ENCODE measurements at places on chromosomes 16 and 17.

- no peak for DNase-seq
- H3K36me3 ChIP-seq: no peaks in the 10 kb centered on the region
- H3K4me3 ChIP-seq: no peak overlapping the region
Observed at GRCh38 chr17:47741109-47741792, 8.2 kb downstream of the TBX21 start.

DNA sequence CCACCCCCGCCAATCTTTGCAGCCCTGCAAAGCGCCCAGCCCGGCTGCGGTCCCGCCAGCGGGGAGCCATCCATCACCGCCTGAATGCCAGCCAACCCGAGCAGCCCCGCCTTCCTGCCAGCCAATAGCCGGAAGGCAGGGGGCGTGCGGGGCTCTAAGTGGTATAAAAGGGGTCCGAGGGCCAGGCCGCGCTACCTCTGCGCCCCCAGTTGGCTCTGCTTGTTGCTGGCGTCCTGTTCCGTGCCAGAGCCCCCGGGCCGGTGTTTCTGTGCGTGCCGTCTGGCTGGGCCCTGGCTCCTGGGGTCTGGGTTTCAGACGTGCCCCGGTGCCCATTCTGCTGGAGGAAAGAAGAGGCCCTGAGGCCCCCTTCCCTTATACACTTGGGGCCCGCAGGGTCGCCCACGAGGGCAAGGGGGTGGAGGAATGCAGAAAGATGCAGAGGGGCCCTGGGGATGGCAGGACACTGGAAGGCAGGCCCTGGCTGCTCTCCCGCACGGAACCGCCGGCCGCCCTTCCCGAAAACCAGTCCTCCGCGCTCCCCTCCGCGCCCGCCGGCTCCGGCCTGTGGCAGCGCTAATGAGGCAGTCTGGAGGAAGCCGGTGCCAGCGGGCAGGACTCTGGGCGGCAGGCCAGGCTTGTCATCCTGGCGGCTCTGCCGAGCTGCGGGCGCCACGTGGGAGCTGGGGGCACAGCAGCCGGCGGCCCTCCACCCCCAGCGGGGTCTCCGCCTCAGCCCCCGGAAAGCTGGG lies 14.0 kb downstream of the COPZ2 start:
- DNase-seq: peak; percentile 93
- no peak overlapping the region for H3K27ac ChIP-seq
- peak overlapping the region; percentile 52 for H3K4me3 ChIP-seq
- peaks cover 27% of the 10 kb centered on the region for H3K27me3 ChIP-seq
- H3K4me1 ChIP-seq: peaks cover 8% of the 10 kb centered on the region

- H3K27me3 ChIP-seq: no peaks in the 10 kb centered on the region
- H3K4me3 ChIP-seq: no peak overlapping the region
- H3K27ac ChIP-seq: no peak overlapping the region
- DNase-seq: no peak
- H3K4me1 ChIP-seq: no peaks in the 10 kb centered on the region
- no peaks in the 10 kb centered on the region for H3K36me3 ChIP-seq
Observed at GRCh38 chr17:2655546-2655945, 56.0 kb downstream of the CLUH start.

DNA sequence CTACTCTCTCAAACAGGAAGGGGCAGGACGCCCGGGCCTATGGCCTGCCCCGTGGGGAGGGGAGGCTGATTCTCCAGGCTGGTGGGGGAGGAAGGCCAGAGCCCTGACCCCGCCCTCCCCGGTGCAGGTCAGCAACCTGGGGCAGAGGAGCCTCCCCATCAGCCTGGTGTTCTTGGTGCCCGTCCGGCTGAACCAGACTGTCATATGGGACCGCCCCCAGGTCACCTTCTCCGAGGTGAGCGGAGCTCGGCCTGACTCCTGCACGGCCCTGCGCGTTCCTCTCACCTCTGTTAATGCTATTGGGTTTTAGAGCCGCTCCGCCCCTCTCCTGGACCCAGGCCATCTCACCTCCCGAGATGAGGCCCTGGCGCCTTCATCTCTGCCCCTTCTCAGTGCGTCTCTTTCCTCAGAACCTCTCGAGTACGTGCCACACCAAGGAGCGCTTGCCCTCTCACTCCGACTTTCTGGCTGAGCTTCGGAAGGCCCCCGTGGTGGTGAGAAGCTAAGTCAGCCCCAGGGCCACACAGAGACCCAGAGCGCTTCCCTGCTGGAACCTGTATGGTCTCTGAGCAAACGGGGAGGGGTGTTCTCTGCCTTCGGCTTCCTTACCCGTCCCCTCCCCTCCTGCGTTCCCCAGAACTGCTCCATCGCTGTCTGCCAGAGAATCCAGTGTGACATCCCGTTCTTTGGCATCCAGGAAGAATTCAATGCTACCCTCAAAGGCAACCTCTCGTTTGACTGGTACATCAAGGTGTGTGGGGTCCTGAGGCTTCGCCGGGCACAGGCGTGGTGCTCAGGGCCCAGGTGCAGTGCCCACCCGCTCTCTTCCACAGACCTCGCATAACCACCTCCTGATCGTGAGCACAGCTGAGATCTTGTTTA lies 25.1 kb upstream of the ITGAX start:
- H3K27ac ChIP-seq: no peak overlapping the region
- no peak for DNase-seq
- H3K27me3 ChIP-seq: peaks cover 46% of the 10 kb centered on the region
- no peaks in the 10 kb centered on the region for H3K4me1 ChIP-seq

GRCh38 chr16:51635181-51635580 lies 484.1 kb upstream of the SALL1 start:
- H3K4me3 ChIP-seq: no peak overlapping the region
- peaks cover 13% of the 10 kb centered on the region for H3K27me3 ChIP-seq
- no peaks in the 10 kb centered on the region for H3K36me3 ChIP-seq
- DNase-seq: no peak
- no peak overlapping the region for H3K27ac ChIP-seq

- H3K4me3 ChIP-seq: no peak overlapping the region
- no peak for DNase-seq
- no peak overlapping the region for H3K27ac ChIP-seq
- peaks cover 5% of the 10 kb centered on the region for H3K36me3 ChIP-seq
Observed at GRCh38 chr16:50215680-50216079, 50.7 kb upstream of the ADCY7 start.

DNA sequence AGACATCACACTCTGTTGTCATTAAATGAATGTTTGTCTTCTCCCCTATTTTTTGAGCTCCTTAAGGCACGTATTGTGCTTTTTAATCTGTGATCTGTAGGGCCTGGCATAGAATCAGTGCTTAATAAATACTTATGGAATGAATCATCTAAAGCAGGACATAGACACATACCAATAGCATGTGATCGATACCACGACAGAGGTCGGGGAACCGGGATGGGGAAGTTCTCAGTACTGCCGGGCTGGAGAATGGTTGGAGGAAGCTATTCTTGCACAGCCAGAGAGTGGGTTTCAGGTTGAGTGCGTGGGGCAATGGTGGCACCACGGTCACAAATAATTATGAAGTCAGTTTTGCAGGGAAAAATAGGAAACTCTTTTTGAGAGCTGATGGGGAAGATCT lies 26.8 kb downstream of the NLRP1 start:
- DNase-seq: no peak
- H3K4me3 ChIP-seq: no peak overlapping the region
- H3K27me3 ChIP-seq: no peaks in the 10 kb centered on the region

GRCh38 chr17:43718544-43718943 lies 40.0 kb downstream of the SOST start:
- no peaks in the 10 kb centered on the region for H3K36me3 ChIP-seq
- peaks cover 38% of the 10 kb centered on the region for H3K27me3 ChIP-seq
- no peak overlapping the region for H3K27ac ChIP-seq
- no peak overlapping the region for H3K4me3 ChIP-seq
- peaks cover 22% of the 10 kb centered on the region for H3K4me1 ChIP-seq
- peak; percentile 38 for DNase-seq

GRCh38 chr17:34301986-34302385 lies 16.4 kb downstream of the CCL11 start:
- no peak for DNase-seq
- no peaks in the 10 kb centered on the region for H3K4me1 ChIP-seq
- no peaks in the 10 kb centered on the region for H3K36me3 ChIP-seq

- H3K27ac ChIP-seq: no peak overlapping the region
- H3K4me1 ChIP-seq: peaks cover 6% of the 10 kb centered on the region
- no peaks in the 10 kb centered on the region for H3K36me3 ChIP-seq
- no peak for DNase-seq
- no peak overlapping the region for H3K4me3 ChIP-seq
Observed at GRCh38 chr16:1306334-1306733, 3.1 kb upstream of the UBE2I start.
